Lung (tissue), 17 donors: ENCODE measurements at places on chromosomes 7 and 10. TPM values are rescaled to one million over a fixed set of nuclear protein-coding genes. Genes with fewer than 3 reads are reported as not detected.

DNA sequence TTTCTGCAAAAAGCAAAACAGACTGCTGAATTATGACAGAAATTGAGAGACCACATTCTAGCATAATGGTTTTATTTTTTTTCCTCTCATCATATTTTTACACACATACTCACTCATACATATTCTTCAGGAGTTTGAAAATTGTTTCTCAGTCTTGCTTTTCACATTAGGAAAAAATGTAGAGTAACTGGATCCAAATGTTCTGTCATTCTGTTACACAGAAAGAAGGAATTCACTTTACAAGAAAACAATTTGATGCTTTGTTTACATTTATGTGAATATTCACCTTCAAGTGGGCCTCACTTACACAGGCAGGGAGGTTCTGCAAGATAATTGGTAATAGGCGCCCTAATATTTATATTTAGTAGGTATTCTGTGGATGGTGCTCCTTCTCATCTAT, 82.0 kb downstream of the ARL4A start:
- DNase-seq, result no peak

DNA sequence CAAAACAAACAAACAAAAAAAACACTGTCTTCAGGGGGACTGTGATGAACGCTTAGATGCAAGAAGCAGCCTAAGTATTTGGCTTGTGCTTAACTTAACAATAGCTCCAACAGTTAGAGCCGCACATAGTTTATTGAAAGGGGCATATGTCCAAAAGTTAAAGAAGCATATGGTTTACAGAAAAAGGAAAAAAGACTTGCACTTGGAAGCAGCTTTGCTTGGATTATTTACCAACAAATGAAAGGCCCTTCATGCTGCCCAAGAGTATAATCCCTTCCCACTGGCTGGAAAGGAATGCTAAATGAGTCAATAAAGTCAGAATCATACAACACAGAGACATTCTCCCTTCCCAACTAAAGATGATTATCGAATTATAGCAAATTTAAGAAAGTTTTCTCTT, 77.9 kb downstream of the GLI3 start:
- DNase-seq, result no peak

GRCh38 chr10:22610610-22611009, 103.8 kb downstream of the PIP4K2A start:
- no peak for DNase-seq

- no peak for DNase-seq
These were observed 19.8 kb downstream of the CDK1 start for GRCh38 chr10:60798031-60798430.

- peak; percentile 40 for DNase-seq
These were observed 23.7 kb downstream of the SRRM3 start for GRCh38 chr7:76225379-76225778.

DNA sequence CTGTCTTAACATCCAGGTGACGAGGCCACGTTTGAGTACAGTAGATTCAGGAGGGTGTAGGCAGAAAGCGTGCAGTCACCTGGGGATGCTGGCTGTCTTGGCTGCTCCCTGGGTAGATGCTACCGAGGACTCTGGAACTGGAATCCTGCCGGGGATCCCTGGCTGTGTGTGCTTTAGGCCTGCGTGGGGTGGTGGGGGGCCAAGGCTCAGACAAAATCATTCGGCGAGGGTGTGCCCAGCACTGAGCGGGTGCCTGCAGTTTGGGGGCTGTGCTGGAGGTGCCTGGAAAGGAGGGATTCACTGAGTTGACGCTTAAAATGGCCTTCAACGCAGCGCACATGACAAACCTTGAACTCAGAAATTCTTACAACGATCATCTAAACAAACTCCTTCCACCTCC, 93.5 kb upstream of the PODXL start:
- no peak for DNase-seq

- peak; percentile 48 for DNase-seq
These were observed 41.5 kb downstream of the PSPH start for GRCh38 chr7:56009695-56010094.

GRCh38 chr10:133143200-133143533, 16.9 kb upstream of the KNDC1 start:
- DNase-seq, result no peak

GRCh38 chr7:157829491-157829890, 492.7 kb downstream of the DNAJB6 start:
- no peak for DNase-seq

Gene PTN
- total RNA-seq, result 0.77 TPM

Gene EPHB4
- total RNA-seq, result 64.2 TPM

Gene ZNF736
- 16.2 TPM for total RNA-seq

GRCh38 chr7:101916041-101916800, 98.8 kb downstream of the CUX1 start:
- DNase-seq, result no peak

DNA sequence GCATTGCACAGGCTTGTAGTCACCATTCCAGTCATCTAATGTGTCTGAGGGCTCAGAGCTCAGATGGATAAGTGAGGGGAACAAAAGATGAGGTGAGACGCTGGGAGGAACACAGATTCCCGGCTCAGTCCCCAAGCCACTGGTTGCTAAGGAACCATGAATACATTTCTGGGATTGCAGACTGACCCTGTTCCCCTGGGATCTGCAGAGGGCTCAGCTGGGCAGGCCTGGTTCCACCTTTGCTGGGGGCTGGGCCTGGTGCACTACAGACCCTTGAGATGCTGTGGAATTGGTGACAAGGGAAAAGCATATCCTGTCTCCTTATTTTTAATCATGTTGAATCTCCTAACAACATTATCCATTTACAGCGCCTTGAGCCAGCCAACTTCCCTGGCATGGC, 19.2 kb downstream of the ELFN1 start:
- peak; percentile 4 for DNase-seq

DNA sequence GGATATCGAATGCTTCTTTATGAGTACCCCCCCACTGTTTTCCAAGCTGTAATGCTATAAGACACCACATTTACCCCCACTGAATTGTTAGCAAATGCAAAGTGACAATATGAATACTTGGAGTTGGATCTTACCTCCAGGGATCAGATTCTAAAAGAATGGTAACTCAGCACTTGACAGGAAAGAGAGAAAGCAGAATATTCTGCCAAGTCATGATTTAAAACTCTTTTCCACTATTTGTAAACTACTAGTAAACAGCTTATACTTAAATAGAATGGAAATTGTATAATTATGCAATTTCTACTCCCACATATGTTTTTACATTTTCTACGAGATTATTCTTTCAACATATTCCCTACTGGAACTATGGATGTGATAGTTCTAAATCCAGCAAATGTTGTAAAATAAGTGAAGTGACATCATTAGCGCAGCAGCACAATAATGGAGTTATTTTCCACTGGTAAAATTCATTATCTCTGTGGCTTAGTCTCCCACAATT, 56.0 kb upstream of the TFEC start:
- no peak for DNase-seq

DNA sequence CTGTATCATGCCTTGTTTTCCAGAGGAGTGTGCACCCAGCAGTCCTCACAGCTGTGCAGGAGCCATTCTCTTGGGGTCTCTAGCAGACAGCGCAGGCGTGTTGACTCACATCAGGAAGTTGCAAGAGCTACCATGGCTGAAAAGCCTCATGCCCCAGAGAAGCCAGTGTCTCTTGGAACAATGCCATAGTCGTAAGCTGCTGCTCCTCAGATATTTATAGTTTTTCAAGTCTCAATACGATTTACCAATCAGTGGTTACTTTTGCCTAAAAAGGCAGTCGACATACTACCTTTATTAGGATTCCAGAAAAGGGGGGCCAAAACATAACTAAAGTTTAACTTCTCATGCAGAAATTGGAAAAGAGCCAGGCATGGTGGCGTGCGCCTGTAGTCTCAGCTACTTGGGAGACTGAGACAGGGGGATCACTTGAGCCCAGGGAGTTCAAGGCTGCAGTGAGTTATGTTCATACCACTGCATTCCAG, 407.7 kb downstream of the PARD3 start:
- peak; percentile 57 for DNase-seq

DNA sequence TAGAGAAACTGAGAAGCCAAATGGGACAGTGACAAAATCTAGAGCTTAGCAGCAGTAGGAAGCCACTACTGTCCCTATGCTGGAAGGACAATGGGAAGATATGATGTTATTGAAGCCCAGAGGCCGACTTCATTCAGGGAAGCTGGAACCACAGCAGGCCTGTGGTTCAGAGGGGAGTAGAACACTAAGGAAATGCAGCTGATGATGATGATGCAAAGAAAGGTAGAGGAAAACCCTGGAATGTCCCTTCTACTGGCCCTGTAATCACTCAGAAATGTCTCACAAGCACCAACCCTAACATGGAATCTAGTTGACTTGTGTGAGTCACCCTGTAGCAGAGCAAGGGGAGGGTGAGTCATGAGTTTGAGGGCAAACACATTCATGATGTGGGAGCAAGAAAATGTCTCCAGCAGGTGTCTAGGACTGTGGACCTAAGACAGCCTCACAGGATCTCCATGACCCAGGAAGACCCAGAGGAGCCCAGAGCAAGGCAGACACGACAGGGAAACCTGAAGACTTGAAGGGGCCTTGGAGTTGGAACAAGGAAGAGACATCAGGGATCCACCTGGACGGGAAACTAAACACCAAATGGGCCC, 37.0 kb upstream of the LRRC17 start:
- DNase-seq, result no peak

GRCh38 chr7:93014410-93014809, 103.4 kb downstream of the SAMD9 start:
- no peak for DNase-seq

- no peak for DNase-seq
These were observed 131.5 kb downstream of the OAT start for GRCh38 chr10:124287071-124287685.

- no peak for DNase-seq
These were observed 214.8 kb upstream of the CTBP2 start for GRCh38 chr10:125375210-125375609.

DNA sequence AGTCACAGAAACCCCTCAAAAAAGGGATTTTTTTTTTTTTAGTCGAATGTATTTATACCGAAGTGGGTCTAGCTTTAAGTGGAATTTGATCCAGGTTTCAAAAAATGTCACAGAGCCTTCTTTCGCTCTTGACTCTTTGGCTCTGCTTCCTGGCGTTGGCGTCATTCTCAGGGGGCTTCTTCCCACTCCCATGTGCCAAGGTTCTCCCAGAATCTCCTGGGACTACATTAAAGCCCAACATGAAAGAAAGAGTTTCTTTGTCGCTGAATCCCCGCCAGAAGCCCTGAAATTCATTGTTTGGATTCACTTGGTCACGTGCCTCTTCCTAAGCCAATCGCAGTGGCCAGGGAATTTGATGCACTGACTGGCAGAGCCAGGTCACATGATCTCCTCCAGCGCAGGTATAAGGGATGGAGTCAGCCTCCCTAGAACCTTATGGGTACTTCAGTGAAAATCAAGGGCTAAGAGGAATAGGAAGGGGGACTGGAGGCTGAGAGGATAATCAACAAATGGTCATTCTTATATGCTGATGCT, 101.2 kb downstream of the RPS24 start:
- DNase-seq, result no peak

Gene STAMBPL1
- total RNA-seq, result 24.5 TPM

GRCh38 chr7:29998489-29998888, 8.9 kb upstream of the SCRN1 start:
- no peak for DNase-seq

GRCh38 chr7:142418326-142418725, 160.5 kb upstream of the PRSS58 start:
- DNase-seq, result no peak

DNA sequence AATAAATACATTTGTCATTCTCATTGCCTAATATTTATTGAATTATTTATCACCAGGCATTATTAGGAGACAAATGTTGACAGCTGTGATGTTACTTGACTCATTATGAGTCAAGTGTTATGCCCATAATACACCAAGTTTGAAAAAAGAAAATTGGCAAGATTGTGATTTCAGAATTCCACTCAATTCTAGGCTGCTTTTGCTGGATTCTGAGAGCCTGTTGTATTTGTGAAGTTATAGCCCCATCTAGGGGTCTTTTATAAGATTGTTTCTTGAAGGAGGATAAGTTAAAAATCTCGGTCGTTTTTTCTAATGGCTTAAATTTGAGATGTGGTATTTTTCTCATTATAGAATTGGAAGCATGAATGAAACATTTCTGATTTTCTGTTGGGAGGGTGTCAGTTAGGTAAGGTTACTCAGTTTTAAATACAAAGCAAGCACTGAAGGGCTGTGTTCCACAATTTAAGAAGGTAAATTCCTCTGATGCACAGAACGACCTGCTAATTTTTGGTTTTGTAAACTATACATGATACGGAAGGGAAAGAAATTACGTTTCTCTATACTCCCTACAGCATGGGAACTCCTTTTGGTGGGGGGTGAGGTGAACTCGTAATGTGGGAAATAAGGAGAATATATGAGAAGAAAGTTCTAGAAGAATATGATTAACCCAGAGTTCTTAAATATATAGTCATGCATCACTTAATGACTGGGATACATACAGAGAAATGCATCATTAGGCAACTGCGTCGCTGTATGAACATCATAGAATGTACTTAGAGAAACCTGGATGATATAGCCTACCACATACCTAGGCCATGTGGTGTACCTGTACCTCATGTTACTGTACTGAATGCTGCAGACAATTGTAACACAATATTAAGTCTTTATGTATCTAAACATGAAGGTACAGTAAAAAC, 2.6 kb downstream of the STK31 start:
- peak; percentile 82 for DNase-seq

- DNase-seq, result no peak
These were observed 75.0 kb upstream of the TES start for GRCh38 chr7:116135306-116135705.

DNA sequence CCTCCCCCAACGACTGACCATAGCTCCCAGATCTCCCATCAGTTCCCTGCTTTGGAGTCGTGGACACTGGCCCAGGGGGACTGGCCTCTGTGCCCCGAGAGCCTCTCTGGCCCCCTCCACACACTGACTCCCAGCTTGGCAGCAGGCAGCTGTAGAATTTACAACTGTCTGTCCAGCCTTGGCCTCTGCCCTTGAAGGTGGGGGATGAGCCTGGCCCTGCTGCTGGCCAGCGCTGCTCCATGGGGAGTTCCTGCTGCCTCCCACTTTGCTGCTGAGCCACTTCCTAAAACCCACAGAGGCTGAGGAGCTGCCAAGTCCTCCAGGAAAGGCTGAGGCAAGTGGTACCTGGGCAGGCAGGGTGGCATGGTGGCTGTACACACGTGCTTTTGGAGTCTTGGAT, 147.1 kb downstream of the WDR11 start:
- no peak for DNase-seq

Gene FXYD4
- total RNA-seq, result not detected

GRCh38 chr10:58754469-58755339, 242.0 kb downstream of the BICC1 start:
- peak; percentile 54 for DNase-seq

Gene MYH16
- not detected for total RNA-seq

GRCh38 chr10:110540031-110540430, 27.5 kb upstream of the SMC3 start:
- no peak for DNase-seq

Gene AQP1
- 655 TPM for total RNA-seq

GRCh38 chr7:130662426-130662825, 6.1 kb downstream of the COPG2 start:
- no peak for DNase-seq

Gene GHRHR
- total RNA-seq, result not detected

DNA sequence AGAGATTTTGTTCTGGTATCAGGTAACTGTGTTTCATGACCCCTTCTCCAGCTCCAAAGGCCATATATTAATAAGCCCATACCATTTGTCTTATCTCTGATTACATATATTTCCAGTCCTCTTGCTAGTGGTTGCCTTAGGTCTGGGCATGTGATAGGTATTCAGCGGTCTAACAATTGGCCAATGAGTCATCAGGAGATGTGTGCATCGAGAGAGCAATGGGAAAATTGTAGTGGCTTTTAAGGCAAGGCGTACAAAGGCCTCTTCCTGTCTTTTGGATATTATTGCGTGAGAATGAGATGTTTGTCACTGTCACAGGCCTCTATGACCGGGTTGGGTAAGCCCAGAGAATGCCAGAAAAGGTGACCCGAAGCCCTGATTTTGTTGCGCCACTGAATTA, 38.6 kb upstream of the SFRP5 start:
- no peak for DNase-seq
